ENCODE measurements at places on chromosomes 5 and 9.
A peak's percentile ranks its signal among the peaks of the same experiment; 100 is the strongest.

GRCh38 chr9:111483439-111483857, 735 bp downstream of the ECPAS start:
- DNase-seq: no peak

GRCh38 chr5:130546211-130546610, 618.8 kb downstream of the HINT1 start:
- no peak for DNase-seq

DNA sequence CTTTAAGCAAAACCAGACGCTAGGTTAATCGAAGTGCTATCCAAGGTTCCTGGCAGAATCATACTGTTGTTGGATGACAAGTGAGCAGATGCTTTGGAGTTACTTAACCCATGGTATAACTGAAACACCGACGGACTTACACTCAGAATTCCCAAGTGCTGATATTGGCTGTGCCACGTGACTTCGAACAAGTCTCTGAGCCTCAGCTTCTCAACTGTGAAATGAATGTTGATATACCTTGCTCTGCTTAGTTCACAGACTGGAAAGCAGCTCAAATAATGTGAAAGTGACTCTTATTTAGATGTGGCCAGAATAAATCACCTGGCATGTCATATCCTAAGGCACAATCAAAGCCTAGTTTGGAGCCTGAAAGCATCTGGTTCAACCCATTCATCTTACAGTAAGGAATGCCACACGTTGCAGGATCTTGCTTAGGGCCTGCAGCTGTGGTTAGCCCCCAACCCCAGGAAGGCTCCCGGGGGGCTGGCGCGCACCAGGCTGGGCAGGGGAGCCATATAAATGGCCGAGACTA, 759 bp downstream of the GEMIN5 start:
- DNase-seq: no peak

GRCh38 chr5:176536132-176536901, 885 bp downstream of the RNF44 start:
- DNase-seq: peak; percentile 79

- no peak for DNase-seq
Observed at GRCh38 chr5:50445296-50445949, 4.3 kb upstream of the EMB start.

DNA sequence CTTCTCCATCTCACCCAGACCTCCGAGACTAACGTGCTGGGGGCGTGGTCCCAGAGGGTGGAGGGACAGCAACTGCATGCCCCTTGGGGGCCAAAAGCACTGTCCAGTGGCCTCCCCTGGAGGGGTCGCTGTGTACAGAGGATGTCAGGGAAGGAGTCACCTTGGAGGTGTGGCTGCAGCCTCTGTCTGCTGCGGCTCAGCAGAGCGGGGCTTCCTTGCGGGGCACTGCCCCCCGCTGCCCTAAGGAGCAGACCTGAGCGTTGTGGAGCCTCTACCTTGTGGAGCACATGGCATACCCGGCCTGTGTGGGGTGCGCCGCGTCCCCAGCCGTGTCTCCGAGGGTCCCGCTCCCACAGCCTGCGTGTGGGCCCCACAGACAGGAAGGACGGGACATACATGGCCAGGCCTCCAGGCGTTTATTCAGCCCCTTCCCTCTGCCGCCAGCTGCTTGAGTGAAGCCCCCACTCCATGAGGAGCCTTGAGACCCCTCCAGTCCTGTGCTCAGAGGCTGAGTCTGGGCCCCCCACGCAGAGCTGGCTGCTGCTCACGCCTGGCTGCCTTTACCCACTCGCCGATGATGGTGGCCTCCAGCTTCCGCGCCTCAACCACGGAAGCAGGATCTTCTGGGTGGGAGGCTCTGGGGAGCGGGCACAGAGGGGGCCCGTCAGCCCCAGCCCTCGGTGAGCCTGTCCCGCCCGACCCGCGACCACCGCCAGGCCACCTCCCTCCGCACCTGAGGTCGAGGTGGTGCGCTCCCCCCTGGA, 4.2 kb downstream of the DPP7 start:
- DNase-seq: no peak

GRCh38 chr9:133264235-133264764, 10.7 kb downstream of the ABO start:
- DNase-seq: no peak

DNA sequence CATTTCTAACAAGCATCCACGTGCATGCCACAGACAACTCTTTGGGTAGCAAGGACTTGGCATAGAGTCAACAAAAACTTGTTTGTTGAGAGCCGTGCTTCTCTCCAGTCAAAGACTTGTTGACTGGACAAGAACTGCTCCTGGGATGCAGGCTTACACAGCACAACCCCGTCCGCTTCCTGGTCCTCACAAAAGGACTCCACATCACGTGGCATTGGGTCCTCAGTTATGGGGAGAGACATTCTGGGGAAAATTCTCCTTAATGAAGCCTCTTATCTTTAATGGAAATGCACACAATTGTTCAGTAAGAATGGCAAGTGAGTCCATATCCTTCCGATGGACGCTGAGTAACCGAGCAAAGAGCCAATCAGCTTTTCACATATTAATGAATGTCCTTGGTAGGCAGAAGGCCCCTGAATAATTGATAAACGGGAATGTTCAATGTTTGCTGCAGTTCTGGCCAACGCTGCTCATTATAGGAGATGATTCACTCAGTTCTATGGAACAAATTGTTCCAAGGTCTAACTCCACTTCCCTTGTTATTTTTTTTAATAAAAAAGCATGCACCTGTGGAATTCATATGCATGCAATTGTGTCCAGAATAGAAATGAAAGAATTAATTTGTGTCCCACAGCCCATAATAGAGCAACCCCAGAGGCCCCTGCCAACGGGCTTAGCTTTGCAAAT, 97.0 kb upstream of the ZNF366 start:
- DNase-seq: no peak

- DNase-seq: no peak
Observed at GRCh38 chr5:50655067-50655809, 11.2 kb upstream of the PARP8 start.

- DNase-seq: no peak
Observed at GRCh38 chr5:116939641-116940040, 365.0 kb upstream of the SEMA6A start.

- DNase-seq: no peak
Observed at GRCh38 chr5:131563434-131564228, 71.4 kb downstream of the RAPGEF6 start.

- no peak for DNase-seq
Observed at GRCh38 chr5:34485768-34486030, 170.4 kb upstream of the RAI14 start.

GRCh38 chr9:121372239-121373010, 2.4 kb upstream of the STOM start:
- no peak for DNase-seq

DNA sequence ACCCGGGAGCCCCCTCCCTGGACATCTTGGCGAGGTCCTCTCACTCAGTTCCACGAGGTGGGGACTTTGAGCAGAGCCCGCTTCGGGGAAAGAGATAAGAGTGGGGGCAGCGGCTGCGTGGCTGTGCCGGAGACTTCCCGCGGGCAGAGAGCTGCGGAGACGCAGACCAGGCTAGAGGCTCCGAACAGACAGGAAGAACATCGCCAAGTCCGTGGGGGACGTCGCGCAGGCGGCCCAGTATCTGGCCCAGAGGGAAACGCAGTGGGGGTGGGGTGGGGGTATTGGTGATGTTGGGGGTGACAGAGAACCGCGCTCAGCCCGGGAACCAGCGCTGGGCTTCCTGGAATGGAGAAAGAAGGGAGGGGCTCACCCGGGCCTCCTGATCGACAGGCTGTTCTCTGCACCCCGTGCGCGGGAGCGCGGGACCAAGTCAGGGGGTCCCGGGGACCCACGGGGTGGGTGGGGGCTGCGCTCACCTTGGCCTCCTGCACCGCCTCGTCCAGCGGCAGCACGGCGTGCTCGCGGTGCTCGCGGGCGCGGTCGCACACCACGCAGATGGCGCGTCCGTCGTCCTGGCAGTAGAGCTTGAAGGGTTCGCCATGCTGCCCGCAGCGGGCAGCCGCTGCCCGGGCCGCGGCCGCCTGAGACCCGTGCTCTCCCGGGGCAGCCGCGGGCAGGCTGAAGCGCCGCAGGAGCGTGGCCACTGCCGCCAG, 727 bp downstream of the TRIM7 start:
- DNase-seq: no peak

DNA sequence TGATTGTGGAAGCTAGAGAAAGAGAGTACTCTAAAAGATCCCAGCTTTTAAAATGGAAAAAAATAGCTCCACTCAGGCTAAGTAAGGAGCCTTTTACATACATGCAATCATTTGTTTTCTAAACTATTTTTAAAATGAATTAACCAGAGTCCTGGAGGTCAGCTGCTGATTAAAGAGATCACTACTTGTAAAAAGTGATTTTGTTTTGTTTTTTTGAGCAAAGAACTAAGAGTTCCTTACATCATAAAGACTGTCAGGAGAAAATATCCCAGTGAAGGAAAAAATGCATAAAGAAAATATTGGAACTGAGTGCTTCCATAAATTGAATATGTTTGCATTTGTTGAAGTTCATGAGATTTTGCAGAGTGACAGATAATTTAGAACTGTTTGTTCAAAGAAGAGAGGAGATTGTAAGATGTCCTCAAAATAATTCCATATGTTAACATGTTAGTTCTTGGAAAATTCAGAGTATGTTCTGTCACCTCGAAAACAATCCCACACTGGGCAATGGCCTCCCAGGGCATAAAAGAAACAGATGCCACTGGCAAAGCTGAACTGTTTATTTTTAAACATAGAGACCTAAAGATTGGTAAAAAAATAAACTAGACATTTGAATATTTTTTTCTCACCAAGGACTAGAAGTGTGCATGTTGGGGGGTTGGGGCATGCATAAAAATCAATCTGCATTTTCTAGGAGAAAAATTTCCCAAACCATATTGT, 264.7 kb downstream of the NPR3 start:
- no peak for DNase-seq
